ENCODE measurements at places on chromosomes 2 and 18.

- DNase-seq = no peak
Measured at GRCh38 chr2:163351143-163351542, 384.7 kb downstream of the FIGN start.

DNA sequence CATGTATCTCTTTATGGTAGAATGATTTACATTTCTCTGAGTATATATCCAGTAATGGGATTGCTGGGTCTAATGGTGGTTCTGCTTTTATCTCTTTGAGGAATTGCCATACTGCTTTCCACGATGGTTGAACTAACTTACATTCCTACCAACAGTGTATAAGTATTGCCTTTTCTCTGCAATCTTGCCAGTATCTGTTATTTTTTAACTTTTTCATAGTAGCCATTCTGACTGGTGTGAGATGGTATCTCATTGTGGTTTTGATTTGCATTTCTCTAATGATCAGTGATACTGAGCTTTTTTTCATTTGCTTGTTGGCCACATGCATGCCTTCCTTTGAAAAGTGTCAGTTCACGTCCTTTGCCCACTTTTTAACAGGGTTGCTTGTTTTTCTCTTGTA lies 55.1 kb downstream of the CYTIP start:
- no peak for DNase-seq

- DNase-seq = no peak
Measured at GRCh38 chr2:231290321-231291015, 92.0 kb downstream of the ARMC9 start.

GRCh38 chr2:204234879-204235278 lies 298.3 kb downstream of the ICOS start:
- DNase-seq = no peak

- DNase-seq = no peak
Measured at GRCh38 chr2:20050646-20051531, 539 bp downstream of the LAPTM4A start.

DNA sequence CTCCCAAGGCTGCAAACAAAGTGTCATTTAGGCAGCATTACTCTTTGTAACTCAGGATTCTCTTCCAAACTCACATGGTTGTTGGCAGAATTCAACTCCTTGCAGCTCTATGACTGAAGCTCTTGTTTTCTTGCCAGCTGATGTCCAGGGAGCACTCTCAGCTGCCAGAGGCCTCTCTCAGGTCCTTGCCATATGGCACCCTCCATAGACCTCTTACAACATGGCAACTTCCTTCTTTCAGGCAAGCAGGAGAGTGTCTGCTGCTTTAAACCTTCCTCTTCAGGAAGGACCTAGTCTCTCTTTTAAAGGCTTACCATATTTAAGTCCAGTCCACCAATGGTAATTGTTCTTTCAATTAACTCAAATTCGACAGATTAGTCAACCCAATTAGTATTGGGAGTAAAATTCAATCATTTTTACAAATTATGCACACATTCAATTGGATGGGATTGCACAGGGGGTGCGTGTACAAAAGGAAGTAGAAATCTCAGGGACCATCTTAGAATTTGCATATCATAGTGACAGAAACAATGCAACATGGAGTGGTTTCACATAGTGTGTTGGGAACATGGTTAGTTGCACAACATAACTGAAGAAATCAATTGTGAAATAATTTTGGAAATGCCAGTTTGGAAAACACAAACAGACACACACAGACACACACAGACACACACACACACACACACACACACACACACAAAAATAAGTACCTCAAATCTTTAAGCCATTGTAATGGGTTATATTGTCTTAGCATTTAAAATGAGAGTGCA lies 893.5 kb upstream of the ZEB2 start:
- DNase-seq = no peak

DNA sequence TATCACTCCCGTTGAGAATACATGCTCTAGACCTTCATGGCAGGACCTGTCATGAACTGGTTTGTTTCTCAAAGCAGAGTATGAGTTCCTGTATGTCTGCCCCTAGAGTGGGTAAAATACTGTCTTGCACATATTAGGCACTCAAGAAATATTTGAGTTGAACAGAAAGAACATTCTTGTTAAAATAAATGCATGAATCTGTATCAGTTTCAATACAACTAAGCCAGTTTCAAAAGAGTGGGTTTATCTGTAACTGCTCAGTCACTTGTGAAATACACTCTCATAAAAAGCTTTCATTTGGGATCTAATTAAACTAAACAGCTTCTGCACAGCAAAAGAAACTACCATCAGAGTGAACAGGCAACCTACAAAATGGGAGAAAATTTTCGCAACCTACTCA lies 69.2 kb downstream of the RFTN2 start:
- no peak for DNase-seq

DNA sequence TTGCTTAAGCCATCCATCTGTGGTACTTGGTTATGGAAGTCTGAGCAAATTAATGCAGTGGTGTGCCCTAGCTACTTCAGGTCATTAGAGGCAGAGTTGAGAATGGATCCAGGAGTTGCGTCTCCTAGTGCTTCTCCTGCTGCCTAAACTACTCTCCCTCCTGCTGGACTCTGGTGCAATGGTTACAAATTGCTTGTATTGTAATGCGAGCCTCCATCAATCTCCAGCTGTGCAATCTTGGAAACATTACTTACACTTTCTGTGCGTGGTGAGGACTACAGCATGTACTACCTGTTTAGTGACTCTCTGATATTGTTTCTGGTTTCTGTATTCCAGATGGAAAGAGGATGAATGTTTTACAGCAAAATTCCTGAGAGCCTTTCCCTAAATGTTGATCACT lies 119.0 kb upstream of the CYRIA start:
- DNase-seq = no peak

All from activated naive CD4-positive, alpha-beta T cell (primary cell).